RCC 7860 (cell line): ENCODE measurements at places on chromosomes 3 and 15.

DNA sequence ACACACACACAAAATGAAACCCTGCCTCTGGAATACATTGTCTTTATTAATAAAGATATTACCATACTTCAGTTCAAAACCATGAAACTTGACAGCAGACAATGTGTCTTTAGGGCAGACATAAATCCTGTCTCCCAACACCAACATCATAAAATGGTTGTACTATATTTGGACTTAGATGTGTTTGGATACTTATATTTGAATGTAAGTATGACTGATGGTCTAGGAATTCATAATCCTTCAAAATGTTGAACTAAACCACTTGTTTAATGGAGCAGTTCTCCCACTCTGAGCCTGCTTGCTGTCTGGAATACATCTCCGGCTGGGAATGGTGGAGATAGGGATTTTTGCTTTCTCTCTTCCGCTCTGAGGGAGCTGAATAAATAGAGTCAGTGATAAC, 10.6 kb downstream of the FBN1 start:
- DNase-seq = no peak

- DNase-seq = no peak
Observed at GRCh38 chr3:47070770-47071169, 91.3 kb downstream of the NBEAL2 start.

DNA sequence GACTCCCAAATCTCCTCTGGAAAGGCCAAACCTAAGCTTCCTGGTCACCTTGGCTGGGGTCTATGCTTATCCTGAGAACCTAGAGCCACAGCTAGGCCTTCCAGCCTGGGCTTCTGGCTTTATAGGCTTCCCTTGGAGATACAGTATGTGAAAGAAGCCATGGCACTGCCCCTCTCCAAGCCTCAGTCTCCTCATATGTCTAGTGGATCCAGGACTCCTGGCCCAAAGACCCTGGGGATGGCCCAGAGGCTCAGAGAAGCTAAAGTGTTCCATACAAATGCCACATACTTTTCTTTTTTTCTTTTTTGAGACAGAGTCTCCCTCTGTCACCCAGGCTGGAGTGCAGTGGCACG, 8.6 kb downstream of the ACAA1 start:
- DNase-seq = no peak

GRCh38 chr3:10090179-10090578, 17.9 kb downstream of the FANCD2OS start:
- DNase-seq = no peak

DNA sequence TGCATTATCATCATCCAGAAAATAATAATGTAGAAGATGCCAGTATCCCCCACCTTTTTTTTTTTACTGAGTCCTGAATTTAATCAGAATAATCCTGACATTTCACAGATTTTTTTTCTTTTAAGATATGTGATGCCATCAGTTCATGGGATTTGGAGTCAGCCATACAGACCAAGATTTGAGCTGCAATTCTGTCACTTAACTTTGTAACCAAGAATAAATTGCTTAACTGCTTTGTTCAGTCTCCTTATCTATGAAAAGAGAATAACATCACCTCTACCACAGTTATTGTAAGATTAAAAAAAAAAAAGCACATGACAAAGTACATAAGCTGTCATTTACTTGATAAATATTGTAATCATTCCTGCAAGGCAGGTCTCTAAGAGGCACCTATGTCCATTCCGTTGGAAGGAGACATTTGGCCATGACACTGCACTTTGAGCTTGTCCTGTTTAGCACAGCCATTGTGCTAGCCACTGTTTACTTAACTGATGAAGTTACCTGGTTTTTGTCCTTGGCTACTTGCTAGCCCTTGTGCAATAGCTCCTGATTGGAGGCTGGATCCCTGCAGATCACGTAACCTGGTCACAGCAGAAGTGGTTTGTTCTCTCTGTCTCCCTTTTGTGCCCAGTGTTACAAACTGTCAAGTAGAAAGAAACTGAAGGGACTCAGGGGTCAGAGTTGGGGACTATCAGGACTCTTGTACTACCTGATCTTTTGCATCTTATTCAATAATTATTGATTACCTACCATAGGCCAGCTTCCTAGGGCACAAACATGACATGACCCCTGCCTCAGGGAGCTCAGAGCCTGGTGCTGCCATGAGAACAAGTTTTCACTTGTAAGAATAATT, 306.0 kb downstream of the WDR72 start:
- DNase-seq = no peak

DNA sequence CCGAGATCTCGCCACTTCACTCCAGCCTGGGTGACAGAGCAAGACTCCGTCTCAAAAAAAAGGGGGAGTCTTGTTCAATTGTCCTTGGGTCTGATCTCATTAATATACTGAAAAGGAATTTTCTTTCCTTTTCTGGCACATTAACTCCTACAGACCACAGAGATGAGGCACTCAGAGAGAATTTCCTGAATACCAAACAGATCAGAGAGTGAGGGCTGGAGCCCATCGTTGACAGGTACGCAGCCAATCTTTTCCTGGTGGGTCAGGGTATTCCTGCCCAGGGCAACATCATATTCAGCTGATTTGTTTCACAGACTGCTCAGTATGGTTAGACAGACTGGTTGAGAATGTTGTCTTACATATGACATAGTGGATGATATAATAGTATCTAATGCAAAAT, 82.8 kb upstream of the TNFSF10 start:
- peak; percentile 99 for DNase-seq

DNA sequence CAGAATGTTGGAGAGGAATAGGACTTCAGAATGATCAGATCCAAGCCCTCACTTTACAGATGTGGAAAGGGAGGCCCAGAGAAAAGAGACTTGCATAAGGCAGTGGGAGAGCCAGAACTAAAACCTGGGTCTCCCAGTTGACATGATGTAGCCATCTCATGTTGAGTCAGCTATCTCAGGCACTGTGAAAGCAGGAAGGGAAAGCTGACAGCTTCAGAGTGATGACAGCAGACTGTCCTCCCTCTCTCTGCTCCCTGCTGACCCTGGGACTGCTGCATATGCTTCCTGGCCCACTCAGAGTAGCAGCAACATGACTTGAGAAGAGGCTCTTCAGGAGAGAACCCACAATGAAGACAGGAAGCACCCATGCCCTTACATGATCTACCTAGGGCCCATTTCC, 14.7 kb downstream of the FHIT start:
- DNase-seq = no peak

- DNase-seq = no peak
Observed at GRCh38 chr3:107965136-107965655, 125.6 kb downstream of the CD47 start.
